Left renal cortex interstitium (tissue), 4 donors: ENCODE measurements at places on chromosomes 1 and 21.
A peak's percentile ranks its signal among the peaks of the same experiment; 100 is the strongest.

GRCh38 chr1:30043731-30044408, 679.5 kb downstream of the MATN1 start:
- DNase-seq: no peak

- no peak for DNase-seq
These were observed 7.8 kb downstream of the AHCTF1 start for GRCh38 chr1:246923900-246924299.

DNA sequence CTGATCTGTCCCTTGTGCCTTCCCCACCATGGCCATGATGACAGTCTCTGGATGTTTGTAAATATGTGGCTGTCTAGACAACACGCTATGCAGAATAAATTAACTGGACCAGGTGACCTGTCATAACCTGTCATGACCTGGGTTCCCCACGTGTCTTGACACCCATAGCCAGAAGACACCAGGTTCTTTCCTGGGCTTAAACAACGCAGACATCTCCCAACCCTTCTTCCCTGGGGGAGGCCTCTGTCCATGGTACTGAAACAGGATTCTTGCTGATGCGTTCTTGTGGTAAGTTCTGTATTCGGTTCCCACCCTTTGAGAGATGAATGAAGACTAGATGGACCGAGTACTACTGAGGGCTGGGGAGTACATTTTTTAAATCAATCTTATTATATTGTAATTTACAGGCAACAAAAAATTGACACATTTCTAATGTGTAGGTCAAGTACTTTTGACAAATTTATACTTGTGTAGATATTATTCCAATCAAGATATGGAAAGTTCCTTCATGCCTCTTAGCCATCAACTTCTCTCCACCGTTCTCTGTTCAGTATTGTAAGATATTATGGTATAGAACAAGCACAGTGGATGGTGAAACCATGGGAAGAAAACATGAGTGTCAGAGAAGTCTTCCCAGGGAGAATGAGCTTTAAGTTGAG, 738.8 kb downstream of the PTPRU start:
- no peak for DNase-seq

DNA sequence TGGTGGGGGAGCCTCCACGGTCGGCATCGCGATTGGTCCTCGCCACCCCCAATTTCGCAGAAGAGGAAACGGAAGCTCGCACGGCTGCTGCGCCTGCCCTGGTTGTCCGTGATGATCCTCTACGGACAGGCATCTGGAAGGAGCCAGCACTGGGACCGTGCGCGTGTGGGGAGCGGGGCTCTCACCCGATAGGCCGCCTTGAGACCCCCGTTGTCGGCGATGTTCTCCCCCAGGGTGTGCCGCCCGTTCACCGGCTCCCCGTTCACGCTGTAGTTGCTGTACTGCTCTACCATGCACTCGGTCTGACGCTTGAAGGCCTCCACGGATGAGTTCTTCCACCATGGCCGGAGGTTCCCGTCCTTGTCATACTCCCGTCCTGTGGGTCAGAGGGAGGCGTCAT, 48.4 kb upstream of the EIF4G3 start:
- no peak for DNase-seq

- DNase-seq: no peak
These were observed 7.2 kb upstream of the COL6A1 start for GRCh38 chr21:45974073-45975019.

DNA sequence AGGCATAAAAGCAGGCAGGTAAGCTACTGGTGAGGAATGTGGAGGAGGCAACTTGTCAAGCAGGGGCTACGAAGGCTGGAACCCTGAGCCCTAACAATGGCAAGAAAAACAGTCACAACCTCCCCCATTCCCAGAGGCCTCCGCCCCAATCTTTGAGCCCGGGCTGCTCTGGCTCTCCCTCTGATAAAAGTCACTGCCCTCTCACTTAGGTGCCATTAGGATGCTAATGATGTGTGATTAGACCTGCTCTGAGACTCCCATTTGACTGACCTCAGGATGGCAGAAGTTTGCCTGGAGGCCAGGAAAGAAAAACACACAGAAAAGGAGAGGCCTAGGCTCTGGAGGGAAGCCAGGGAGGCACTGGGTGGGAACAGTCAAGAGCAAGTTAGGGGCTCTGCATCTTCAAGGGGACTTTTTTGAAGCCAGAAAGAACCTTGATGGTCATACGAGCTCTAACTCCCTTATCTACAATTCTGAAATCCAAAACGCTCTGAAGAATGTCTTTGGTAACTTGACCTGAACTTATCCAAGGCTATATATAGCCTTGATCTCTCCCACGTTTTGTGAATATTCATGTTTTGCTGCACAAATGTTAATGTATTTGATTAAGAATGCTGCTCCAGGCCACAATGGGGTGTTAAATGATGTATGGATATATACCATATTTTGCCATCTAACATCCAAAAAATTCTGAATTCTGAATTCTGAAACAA, 98.9 kb downstream of the TRABD2B start:
- DNase-seq: no peak

DNA sequence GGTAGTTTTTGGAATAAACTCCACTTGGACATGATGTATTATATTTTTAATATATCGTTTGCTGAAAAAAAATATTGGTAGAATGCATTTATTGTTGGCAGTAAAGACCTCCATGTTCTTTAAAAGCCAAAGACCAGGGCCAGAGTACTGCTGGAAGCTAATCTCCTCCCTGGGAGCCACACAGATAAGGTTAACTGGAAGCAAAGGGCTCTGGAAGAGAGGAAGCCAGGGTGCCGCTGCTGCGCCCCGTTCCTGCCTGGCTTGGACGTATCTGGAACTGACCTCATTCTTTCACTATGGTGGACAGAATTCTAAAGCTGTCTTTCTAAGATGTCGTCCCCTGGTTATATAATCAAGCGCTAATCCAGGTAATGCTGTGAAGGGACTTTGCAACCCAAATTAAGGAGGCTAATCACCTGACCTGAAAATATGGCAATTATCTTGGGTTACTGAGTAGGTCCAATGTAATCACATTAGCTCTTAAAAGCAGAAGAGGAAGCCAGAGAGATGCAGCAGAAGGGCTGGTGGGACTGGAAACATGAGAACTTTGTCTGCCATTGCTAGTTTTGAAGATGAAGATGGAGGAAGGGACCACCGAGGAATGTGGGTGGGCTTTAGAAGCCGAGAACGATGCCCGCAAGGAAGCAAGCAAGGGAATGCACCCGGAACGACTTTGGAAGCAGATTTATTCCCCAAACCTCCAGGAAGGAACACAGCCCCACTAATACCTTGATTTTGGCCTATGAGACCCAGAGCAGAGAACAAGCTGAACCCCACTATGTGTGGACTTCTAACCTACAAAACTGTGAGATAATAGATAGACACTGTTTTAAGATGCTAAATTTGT, 167.7 kb upstream of the KCNJ15 start:
- DNase-seq: no peak

- no peak for DNase-seq
These were observed 115.7 kb upstream of the IPO9 start for GRCh38 chr1:201713086-201713810.

DNA sequence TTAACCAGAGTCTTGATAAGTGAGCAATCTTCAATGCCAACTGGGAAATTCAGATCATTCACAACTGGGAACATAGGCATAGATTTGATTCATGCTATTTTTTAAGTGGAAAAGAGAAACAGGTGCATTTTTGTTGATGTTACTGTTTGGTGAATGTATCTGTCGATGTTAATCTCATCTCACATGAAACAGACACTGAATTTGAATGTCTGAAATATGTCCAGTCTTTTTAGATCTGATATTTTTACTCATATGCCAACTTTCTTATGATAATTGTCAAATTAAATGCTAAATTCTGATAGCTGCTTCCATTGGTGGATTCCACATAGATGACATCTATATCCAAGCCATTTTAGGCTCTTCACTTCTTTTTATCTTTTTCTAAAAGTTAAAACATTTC, 213.1 kb downstream of the RYR2 start:
- DNase-seq: no peak

- no peak for DNase-seq
These were observed 2.9 kb downstream of the TATDN3 start for GRCh38 chr1:212794561-212795014.

- DNase-seq: peak; percentile 28
These were observed 225.4 kb upstream of the NRIP1 start for GRCh38 chr21:15289896-15290841.

GRCh38 chr1:77560741-77561140, 121.7 kb downstream of the ZZZ3 start:
- DNase-seq: no peak

DNA sequence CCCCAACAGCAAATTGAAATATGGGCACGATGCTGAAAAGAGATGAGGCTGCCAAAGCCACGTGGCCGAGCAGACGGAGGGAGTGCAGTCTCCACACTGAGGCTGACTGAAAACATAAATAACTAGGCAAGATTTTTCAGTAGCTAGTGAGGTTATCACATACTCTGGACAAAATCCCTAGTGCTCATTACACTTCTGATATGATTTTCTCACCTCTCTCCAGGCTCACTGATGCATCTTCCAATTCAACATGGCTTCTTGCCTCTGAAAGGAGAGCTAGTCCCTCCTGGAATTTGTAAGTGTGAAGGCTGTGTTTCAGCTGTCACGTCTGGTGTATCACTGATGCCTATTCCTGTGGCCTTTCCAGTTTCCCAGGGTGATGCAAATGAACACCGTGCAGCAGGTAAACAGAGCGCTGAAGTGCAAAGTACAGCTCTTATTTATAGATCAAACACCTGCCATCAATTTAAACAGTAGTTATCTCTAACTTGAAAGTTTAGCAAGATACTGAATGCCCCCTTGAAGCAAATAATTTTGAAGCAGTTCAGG, 656.1 kb downstream of the KIF26B start:
- no peak for DNase-seq

DNA sequence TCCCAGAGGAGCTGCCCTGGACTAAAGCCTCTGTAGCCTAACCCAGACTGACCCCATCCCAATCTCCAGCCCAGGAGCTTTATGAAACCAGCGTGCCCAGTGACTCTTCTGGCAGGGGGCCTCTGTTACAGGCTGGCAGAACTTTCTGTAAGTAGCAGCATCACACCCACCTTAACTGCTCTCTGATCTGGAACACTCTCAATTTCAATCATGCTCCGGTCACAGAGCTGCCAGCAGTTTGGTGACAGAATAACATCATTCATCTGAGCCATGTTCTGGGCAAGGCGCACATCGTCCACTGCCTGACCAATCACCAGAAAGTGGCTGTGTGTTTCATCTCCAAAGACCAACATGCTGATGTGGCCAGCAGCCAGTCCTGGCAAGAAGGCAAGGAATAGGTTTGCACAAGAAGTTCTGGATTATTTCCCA, 14.7 kb downstream of the ADCY10 start:
- DNase-seq: no peak

- DNase-seq: no peak
These were observed 222.3 kb downstream of the TPR start for GRCh38 chr1:186152620-186153239.

- no peak for DNase-seq
These were observed 122.3 kb downstream of the SLC30A10 start for GRCh38 chr1:219806020-219806419.

DNA sequence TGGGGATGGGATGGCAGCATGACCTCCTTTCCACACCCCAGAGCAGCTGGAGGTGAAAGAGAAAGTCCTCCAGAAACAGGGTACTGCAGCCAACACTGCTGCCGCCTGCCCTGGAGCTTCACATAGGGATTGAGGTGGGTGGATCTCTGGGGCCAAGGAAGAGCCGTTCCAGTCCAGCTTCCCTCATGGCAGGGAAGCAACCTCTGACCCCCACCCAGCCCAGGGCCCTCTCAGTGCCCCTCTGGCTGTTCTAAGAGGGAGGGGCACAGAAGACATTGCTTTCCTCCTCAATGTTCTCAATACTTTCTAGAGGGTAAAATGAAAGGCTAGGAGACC, 5.7 kb downstream of the KIF21B start:
- no peak for DNase-seq

GRCh38 chr1:180925471-180926051, 12.9 kb downstream of the KIAA1614 start:
- no peak for DNase-seq

GRCh38 chr1:13723810-13724209, 23.8 kb downstream of the PRDM2 start:
- DNase-seq: no peak

GRCh38 chr1:96579636-96580035, 141.9 kb upstream of the PTBP2 start:
- DNase-seq: no peak

GRCh38 chr1:192983349-192983980, 75.7 kb downstream of the UCHL5 start:
- no peak for DNase-seq

DNA sequence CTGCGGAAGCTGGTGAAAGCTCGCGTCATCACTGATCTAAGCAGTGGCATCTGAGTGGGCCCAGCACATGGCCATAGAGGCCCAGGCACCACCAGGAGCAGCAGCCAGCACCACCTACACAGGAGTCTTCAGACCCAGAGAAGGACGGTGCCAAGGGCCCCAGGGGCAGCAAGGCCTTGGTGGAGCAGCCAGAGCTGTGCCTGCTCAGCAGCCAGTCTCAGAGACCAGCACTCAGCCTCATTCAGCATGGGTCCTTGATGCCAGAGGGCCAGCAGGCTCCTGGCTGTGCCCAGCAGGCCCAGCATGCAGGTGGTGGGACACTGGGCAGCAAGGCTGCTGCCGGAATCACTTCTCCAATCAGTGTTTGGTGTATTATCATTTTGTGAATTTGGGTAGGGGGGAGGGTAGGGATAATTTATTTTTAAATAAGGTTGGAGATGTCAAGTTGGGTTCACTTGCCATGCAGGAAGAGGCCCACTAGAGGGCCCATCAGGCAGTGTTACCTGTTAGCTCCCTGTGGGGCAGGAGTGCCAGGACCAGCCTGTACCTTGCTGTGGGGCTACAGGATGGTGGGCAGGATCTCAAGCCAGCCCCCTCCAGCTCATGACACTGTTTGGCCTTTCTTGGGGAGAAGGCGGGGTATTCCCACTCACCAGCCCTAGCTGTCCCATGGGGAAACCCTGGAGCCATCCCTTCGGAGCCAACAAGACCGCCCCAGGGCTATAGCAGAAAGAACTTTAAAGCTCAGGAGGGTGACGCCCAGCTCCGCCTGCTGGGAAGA, 3.2 kb upstream of the ARTN start:
- DNase-seq: no peak

GRCh38 chr1:78755986-78756385, 106.4 kb downstream of the IFI44 start:
- DNase-seq: no peak

DNA sequence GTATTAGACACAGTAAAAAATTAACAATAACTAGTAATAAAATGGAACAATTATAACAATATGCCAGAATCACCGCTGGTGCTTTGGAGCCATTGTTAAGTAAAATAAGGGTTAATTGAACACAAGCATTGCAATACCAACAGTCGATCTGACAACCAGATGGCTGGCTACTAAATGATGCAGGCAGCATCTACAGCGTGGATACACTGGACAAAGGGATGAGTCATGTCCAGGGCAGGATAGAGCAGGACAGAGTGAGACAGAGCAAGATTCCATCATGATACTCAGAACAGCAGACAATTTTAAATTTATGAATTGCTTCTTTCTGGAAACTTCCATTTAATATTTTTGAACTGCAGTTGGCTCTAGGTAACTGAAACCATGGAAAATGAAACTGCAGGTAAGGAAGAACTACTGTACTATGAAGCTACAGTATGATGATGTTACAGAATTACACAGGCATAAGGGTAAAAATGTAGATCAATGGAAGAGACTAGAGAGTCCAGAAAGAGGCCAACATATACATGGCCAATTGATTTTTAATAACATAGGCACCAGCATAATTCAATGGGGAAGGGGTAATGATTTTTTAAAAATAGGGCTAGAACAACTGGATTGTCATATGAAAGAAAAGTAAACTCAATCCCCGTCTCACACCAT, 168.7 kb downstream of the RRAGC start:
- DNase-seq: no peak

GRCh38 chr1:206503591-206504362, 3.6 kb upstream of the RASSF5 start:
- no peak for DNase-seq
